CD4-positive, alpha-beta T cell (primary cell): ENCODE measurements at places on chromosomes 16 and 17.

- DNase-seq = no peak
These were observed 867.2 kb downstream of the CDH11 start for GRCh38 chr16:64254443-64255367.

GRCh38 chr17:51957786-51958185 is 200.7 kb downstream of the CA10 start:
- no peak for DNase-seq

- no peak for DNase-seq
These were observed 169.4 kb downstream of the ENGASE start for GRCh38 chr17:79243996-79244395.

GRCh38 chr17:63433746-63434591 is 12.1 kb downstream of the CYB561 start:
- DNase-seq = no peak

GRCh38 chr17:48024149-48025039 is 13.2 kb downstream of the COPZ2 start:
- DNase-seq = peak; percentile 70

- no peak for DNase-seq
These were observed 30.2 kb downstream of the SPNS3 start for GRCh38 chr17:4463818-4464476.

DNA sequence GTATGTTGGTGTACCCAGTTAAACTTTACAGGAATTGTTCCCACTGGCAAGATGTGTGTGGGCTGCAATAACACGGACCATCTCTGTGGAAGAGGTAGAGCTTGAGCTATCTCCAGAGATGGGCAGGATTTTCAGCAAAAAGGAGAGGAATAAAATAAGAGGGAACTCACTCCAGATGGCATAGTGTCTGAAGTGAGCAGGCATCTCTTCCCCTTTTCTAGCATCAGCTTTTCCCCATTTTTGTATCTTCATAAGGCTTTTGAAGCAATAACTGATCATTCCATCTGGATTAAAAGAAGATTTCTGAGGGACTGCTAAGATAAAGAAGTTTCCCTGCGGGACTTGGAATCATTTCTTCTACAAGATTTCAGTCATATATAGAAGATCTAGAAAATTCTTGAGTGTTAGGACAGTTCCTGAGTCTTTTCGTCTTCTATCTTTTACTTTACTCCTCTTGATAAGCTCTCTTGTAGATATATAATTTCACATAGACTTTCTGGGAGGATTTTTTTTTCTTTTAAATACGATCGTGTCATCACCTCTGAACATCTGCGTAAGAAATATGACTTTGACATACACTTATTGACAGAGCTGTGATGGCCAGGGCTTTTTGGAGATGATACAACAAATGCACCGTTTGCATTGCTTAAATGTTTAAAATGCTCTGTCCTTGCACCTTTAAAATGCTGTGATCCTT is 2.1 kb downstream of the CPD start:
- DNase-seq = no peak

DNA sequence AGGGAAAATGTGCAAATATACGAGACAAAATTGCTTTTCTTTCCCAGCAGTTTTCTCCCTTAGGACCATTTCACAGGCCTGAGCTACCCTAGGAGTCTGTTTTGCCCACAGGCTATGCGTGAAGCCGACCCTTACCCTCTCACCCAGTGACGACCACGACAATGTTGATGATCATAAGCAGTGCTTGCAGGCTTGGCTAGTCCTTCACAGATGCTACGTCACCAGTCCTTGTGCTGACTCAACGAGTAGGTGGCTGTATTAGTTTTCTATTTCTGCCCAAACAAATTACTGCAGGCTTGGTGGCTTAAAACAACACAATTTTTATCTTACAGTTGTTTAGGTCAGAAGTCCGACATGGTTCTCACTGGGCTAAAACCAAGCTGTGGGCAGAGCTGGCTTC is 574.6 kb upstream of the HSBP1 start:
- no peak for DNase-seq

- DNase-seq = peak; percentile 11
These were observed 42.4 kb downstream of the RAI1 start for GRCh38 chr17:17723354-17724261.

DNA sequence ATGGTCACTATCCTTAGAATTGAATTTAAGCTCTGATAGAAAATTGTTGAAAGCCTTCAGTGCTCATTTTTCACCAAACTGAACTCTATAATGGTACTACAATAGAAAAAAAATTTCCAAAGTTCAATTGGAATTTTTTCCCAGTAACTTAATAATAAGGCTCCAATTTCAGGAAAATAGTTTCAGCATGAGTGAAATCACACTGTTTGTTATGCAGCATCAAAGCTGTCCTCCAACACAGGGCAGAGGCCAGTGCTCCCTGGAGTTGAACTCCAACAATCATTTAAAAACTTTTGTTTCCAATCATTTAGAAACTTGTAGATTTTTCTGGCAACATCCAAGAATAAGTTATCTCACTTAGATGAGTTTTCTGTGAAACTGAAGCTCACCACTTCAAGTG is 103.1 kb upstream of the HSBP1 start:
- no peak for DNase-seq

GRCh38 chr16:53509906-53510703 is 7.1 kb upstream of the AKTIP start:
- DNase-seq = peak; percentile 36

- DNase-seq = no peak
These were observed 7.7 kb upstream of the TMEM92 start for GRCh38 chr17:50266384-50267073.

DNA sequence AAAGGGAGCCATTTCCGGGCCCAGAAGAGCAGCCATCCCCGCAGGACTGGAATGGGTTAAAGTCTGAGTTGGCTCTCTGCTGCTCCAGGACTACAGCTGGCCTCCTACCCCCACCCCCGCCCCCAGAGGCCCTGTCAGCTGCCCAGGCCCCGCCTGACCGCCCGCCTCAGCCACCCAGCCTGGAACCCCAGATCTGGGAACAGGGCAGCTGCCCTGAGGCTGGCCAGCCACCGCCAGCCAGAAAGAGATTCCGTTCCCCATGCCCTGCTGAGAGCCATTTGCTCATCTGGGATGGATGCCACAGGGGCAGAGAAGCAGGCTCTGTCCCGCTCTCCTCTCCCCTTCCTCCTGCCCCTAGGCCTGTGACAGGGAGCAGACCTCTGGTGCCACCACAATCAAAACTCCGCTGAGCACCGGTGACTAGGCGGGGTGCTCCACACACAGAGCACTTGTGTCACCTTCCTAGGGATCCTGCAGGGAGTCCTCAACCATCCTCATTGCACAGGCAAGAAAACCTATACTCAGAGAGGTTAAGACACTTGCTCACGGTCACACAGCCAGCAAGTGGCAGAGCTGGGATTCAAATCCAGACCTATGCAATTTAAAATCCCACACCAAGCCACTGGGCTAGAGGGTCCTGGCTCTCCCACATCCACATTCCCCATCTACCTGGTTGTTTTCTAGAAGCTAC is 44.1 kb downstream of the ZNF423 start:
- DNase-seq = no peak

GRCh38 chr17:35930211-35931065 is at the start of gene RDM1:
Gene RDM1, minus strand, starts transcription at chr17:35930773. Its CDS starts 46 bp downstream, at chr17:35930727.
- DNase-seq = peak; percentile 56

- DNase-seq = no peak
These were observed 320 bp downstream of the SPAG9 start for GRCh38 chr17:51120357-51120738.

- no peak for DNase-seq
These were observed at the start of gene LDHD for GRCh38 chr16:75116081-75116910. Gene LDHD, minus strand, starts transcription at chr16:75116780. Its CDS starts 60 bp downstream, at chr16:75116720.

DNA sequence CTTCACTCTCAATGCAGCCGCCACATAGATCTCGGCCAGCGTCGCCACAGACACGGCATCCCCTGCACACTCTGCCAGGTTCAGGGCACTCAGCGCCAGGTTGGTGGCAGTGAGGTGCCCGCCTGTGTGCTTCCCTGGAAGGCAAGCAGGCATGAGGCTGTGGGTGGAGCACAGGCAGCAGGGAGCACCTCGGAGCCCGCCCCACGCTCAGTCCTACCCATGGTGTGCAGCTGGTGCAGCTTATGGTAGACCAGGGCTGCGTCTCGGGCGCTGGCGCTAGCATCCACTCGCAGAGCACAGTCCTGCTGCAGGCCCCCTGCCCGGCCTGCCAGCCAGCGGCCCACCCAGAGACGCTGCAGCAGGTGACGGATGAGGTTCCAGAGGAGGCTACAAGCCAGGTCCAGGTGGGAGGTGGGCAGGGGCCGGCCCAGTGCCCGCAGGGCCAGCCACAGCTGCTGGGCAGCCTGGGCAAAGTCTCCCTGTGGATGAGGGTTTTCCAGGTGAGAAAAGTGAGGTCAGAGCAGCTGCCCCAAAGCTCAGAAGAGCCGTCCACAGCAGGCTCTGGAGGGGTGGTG is 20.5 kb downstream of the SREBF1 start:
- no peak for DNase-seq

DNA sequence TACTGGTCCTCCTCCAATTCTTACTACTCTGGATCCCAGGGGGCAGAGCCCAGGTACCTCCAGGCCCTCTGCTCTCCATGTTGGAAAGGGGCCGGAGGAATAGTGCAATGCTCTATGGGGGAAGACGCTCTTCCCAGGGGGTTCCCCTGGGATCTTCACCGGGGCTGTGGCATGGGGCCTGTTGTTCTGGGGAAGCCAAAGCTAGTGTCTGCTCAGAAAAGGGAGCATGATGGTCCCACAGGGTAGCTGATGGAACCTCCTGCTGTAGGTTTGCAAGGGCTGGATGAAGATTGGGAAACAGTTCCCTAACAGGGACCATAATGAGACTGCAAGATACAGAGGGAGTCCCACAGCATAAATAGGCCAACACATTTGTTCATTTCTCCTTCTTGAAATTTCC is 114.7 kb downstream of the IRX5 start:
- no peak for DNase-seq

- DNase-seq = no peak
These were observed 53.5 kb upstream of the AKTIP start for GRCh38 chr16:53556521-53556920.

GRCh38 chr17:73293480-73293911 is 18.3 kb downstream of the CDC42EP4 start:
- DNase-seq = no peak

DNA sequence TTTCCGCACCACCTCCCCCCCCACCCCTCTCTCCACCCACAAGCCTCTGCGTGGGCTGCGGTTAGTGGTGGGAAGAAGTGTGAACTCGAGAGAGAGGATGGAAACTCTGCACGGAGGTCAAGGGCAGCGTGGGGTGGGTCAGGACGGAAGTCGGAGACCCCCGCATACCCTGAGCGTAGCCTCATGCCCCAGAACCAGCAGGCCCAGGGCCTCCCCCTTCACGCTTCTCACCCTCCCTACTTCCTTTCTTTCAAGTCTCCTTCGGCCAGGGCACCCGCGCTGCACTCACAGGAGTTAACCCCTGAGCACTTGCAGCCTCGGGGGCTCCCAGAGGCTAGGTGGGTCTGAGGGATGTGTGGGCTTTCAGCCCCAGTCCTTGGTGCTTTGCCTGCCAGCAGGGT is 9.2 kb downstream of the TBKBP1 start:
- no peak for DNase-seq

DNA sequence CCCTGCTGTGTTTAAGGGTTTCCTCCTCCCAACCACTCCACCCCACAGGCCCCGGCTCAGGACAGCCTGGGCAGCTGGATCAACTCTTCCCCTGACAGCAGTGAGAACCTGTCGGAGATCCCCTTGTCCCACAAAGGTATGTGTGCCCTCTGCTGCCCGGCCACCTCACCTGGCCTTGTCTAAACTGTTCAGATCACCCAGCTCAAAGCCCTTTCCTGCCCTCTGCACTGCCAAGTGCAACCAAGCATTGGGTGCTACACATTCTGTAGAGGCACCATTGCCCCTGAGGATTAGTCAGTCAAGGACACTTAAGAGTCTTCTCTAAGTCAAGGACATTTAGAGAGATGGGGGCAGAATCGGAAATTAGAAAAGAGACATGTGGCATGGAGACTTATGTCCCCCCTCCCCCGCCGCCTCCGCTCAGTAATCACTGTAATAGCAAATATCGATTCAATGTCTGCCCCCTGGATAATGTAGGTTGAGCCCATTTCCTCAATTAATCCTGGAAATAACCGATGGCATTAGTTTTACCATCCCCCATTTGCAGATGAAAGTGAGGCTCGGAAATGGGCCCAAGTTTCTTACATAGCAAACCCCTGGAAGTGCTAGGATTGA is 8.1 kb downstream of the BTBD17 start:
- DNase-seq = no peak

DNA sequence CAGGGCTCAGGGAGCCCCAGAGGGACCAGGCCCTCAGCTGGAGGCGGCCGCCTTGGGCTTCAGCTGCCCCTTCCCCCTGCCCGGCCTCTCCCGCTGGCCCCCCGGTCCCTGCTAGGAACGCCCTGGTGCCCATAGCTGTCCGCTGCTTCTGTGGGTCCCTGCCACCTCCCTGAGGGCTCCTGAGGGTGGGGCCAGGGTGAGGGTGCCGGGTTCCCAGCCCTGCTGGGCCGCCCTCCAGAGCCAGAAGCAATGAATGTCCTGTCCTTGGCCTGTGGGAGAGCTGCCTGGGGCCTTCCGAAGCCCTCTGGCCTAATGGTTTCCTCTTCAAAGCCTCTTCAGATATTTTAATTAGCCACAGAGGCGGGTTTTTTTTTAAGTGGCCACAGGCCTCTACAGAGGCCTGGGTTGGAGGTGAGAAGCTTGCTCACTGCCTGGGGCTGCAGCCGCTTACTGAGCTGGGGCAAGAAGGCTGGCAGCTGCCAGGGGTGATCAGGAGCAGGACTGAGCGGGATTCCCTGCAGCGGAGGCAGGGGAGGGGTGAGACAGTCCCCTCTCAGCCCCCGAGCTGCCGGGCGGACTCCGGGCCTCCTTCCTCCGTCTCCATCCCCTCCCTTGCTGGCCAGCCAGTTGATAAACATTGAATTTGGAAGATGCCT is 9.9 kb downstream of the CENPX start:
- DNase-seq = no peak

DNA sequence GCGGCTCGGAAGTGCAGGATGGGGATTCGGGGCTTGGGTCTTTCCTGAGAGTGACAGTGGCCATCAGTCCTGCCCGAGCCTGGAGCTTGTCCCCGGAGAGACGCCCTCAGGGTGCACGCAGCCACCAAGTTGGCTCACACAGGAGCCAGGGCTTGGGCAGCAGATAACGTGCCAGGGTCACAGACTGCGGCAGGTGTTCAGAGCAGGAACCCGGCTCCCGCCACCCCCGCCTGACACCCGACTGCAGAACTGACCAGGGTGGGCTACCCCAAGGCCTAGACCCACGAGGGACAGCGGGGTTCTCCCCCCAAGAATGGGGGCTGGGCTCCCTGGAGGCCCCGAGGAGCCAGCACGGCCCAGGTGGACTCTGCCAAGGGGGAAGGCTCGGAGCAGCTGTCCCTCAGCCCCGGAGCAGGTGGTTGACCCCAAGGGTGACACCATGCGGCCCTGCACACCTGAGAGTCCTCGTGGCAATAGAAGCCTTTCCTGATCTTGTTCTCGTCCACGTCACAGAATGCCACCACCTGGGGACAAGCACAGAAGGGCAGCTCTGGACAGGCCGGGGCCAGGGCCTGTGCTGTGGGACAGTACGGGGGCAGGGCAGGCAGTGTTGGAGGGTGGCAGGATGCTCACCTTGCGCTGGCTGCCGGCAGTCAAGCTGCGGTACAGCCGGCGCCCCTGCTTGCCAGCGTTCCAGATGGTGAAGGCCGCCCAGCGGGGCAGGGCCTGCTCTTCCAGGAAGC is 117.1 kb upstream of the ZNF750 start:
- no peak for DNase-seq

- no peak for DNase-seq
These were observed 187.1 kb downstream of the TMEM114 start for GRCh38 chr16:8402981-8403843.

GRCh38 chr17:21152731-21153130 is 26.0 kb downstream of the DHRS7B start:
- DNase-seq = no peak
